Activated naive CD8-positive, alpha-beta T cell treated with anti-CD3 and anti-CD28 coated beads for 36 hours (primary cell): ENCODE measurements at places on chromosomes 6 and 20. TPM values are rescaled to one million over a fixed set of nuclear protein-coding genes. Genes with fewer than 3 reads are reported as not detected.

Gene HTR1B
- not detected for total RNA-seq

DNA sequence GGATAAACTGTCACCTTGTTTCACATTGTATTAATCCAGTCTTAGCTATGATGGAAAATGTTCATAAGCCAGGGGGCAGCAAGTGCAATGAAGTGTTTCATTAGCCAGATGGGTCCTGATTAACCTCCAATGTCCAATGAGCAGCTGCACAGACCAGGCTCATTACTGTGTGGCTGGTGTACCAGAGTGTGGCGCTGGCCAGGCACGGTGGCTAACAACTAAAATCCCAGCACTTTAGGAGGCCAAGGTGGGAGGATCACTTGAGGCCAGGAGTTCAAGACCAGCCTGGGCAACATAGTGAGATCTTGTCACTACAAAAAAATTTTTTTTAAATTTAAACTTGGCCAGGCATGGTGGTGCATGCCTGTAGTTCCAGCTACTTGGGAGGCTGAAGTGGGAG, 201.7 kb upstream of the FOXQ1 start:
- no peak for DNase-seq

DNA sequence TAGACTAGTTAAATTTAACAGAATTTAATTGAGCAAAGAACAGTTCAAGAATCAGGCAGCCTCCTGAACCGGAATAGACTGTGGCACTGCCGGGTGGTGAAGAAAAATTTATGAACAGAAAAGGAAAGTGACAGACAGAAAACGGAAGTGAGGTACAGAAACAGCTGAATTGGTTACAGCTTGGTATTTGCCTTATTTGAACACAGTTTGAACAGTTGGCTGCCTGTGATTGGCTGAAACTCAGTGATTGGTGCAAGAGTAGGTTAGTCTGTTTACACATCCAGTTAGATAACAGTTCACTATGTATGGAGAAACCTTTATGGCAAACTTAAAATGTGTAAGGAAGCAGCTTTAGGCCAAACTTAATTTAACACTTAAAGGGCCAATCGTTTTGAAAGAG, 116.0 kb upstream of the CITED2 start:
- no peak for DNase-seq

Gene HRH3
- not detected for total RNA-seq
